ENCODE measurements at places on chromosomes 2 and 18.

- H3K27me3 ChIP-seq, result no peaks in the 10 kb centered on the region
- no peaks in the 10 kb centered on the region for H3K36me3 ChIP-seq
- DNase-seq, result peak; percentile 71
These were observed 20.0 kb downstream of the MERTK start for GRCh38 chr2:111918383-111918806.

DNA sequence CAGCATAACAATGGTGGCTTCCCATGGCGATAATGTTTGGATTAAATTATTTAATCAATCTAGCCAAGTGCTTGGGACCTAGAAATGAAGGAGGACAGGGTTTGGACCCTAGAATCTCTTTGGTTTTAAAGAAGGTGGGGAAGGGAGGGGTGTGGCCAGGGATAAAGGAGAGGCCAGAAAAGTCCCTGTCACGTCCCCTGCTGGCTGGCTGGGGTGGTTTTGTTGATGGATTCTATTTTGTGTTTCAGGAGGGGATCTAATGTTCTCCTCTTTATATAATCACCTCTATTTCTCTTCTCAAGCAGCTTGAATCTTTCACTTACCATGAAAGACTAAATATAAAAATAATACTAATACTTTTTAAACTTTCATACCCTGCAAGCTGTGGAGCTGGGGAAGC lies 52.6 kb upstream of the GALR1 start:
- DNase-seq, result no peak
- no peak overlapping the region for H3K27ac ChIP-seq

- no peak for DNase-seq
- H3K27me3 ChIP-seq, result no peaks in the 10 kb centered on the region
- H3K4me3 ChIP-seq, result no peak overlapping the region
- H3K27ac ChIP-seq, result no peak overlapping the region
These were observed 13.8 kb downstream of the BABAM2 start for GRCh38 chr2:27904405-27904665.

DNA sequence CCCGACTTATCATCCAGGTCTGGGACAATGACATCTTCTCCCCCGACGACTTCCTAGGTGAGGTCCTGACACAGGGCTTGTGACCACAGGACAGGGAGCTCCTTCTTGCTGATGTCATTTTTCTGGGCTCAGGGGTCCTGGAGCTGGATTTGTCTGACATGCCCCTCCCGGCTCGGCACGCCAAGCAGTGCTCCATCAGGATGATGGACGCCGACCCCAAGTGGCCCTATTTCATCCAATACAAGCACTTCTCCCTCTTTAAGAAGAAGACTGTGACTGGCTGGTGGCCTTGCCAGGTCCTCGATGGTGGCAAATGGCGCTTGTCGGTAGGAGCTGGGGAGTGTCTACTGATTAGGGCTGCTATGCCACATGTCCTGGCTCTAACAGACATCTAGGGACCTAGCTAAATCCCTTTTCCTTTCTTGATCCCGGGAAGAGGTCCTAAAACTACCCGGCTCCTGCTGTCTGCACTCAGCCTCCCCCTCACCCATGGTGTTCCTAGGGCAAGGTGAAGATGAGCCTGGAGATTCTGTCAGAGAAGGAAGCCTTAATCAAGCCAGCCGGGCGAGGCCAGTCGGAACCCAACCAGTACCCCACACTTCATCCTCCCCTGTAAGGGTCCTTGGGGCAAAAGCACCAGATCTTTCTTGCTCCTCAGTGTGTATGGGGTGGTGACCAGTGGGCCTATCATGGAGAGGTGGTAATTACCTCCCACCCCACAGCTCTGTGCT lies 36.7 kb downstream of the LMAN2L start:
- no peaks in the 10 kb centered on the region for H3K4me1 ChIP-seq
- H3K27me3 ChIP-seq, result 0 out of 2 replicates have a peak, but pooled peaks cover 7% of the 10 kb centered on the region

- no peaks in the 10 kb centered on the region for H3K36me3 ChIP-seq
- no peak overlapping the region for H3K4me3 ChIP-seq
- H3K27ac ChIP-seq, result no peak overlapping the region
These were observed 43.0 kb downstream of the NGEF start for GRCh38 chr2:232970051-232970450.

DNA sequence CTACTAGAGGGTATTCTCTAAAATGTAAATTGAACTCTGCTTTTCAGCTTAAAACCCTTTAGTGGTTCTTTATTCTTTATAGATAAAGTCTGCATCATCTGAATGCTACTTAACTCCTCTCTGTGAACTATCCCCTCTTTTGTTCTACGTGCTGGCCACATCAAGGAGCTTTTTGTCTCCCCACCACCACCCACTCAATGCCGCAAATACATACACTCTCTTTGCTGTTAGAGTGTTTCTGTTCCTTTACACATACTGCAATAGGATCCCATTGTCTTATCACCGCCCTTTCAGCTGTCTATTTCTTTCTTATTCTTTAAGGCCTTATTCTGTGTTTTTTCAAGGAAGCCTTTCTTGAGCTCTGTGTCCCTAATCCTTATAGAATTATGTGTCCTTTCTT lies 83.3 kb downstream of the EML4 start:
- H3K27me3 ChIP-seq, result no peaks in the 10 kb centered on the region
- no peaks in the 10 kb centered on the region for H3K4me1 ChIP-seq
- H3K36me3 ChIP-seq, result peaks cover 2% of the 10 kb centered on the region
- no peak overlapping the region for H3K27ac ChIP-seq
- DNase-seq, result no peak

DNA sequence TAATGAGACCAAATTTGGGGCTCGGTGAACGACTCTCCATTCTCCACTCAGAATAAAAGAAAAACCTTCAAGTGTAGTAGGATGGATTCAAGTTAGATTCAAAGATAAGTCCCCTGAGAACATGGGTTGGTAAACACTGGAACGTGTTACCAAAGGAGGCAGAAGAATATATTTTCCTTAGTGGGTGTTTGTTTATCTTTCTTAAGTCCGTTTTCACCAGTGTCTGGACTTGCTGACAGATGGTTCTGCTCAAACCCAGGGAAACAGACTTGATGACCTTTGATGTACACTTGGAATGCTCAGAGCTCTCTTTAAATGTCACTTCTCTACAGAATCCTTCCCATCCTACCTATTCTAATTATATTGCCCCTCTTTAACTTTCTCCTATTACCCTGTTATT lies 310.3 kb upstream of the ZNF521 start:
- H3K4me1 ChIP-seq, result no peaks in the 10 kb centered on the region
- DNase-seq, result no peak
- H3K27ac ChIP-seq, result no peak overlapping the region
- H3K36me3 ChIP-seq, result no peaks in the 10 kb centered on the region

DNA sequence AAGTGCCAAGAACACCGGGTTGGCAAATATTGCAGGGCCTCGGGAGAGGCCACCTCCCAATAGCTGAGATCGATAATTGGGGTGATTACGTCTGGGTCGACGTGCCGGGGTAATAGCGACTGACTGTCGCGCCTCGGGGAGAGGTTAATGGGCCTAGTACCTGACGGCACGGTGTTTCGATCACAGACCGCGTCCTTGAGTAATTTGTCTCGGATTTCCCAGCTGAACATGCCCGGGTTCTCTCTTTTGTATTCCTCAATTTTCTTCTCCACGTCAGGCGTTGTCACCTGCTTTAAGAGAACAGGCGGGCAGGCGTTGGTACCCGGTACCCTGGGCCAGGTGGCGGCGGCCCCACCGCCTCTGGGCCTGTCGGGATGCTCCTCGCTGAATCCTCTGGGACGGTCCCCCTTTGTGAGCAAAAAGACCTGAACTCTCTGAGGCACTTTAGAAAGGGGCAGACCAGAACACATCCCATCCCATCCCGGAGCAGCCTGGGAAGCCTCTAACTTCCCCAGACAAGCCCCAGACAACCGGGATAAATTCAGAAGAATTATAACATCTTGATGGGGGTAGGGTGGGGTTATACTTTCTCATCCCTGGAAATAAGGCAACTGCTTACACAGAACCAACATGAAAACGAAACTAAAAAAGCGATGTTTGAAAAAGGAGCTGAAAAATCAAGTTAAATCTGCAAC lies 3.3 kb downstream of the PAX3 start:
- H3K27me3 ChIP-seq, result peaks cover 52% of the 10 kb centered on the region
- no peaks in the 10 kb centered on the region for H3K4me1 ChIP-seq
- DNase-seq, result no peak
- no peak overlapping the region for H3K27ac ChIP-seq

DNA sequence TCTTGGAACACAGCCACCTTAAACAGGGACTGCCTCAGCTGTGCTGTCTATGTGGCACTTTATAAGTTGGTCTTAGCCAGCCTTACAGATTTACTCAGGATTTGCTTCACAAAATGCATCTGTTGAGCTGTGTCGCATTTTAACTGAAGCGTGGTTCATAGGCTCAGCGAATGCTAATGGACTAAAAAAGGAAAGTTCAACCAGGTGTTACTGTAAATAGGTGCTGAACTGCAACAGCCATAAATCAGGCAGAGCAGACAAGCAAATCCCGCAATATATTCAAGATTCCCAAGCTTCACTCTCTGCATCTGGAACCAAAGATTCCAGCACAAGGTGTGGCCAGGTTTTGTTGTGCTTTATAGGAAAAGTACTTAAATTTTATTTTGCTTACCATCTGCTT lies 130.0 kb downstream of the EPHA4 start:
- no peaks in the 10 kb centered on the region for H3K4me1 ChIP-seq
- no peak for DNase-seq
- H3K27ac ChIP-seq, result no peak overlapping the region
- H3K36me3 ChIP-seq, result no peaks in the 10 kb centered on the region
- no peaks in the 10 kb centered on the region for H3K27me3 ChIP-seq

- DNase-seq, result no peak
- H3K27me3 ChIP-seq, result no peaks in the 10 kb centered on the region
- peaks cover 7% of the 10 kb centered on the region for H3K36me3 ChIP-seq
- no peak overlapping the region for H3K27ac ChIP-seq
- no peaks in the 10 kb centered on the region for H3K4me1 ChIP-seq
These were observed 48.2 kb downstream of the ATP9B start for GRCh38 chr18:79117385-79117784.

DNA sequence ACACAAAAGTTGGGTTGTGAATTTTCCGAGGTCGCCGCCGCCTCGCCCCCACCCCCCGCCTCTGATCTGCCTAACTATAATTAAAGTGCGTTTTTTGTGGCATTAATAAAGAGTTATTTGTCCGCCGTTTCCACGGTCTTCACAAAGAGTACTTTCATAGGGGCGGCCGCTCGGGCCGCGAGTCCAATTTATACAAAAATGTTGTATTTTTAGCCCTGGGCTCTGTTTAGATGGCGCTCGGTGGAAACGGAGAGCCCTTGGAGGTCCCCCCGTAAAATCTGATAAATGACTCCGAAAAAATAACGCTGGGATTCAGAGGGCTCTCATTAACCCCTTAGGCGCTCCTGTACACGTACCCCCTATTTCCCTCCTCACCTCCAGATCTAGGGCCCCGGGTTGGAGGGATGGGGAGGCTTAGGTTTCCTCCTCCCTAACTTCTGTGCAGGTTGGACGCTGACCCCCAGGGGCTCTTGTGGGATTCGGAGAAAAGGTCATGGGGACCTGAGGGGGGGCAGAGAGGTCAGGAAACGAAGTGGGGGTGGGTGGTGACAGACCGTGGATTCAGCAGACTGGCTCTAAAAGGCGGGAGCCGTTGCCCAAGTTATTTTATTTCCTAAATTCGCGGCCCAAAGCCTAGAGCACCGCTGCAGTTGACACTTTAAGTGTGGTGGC lies 1.9 kb downstream of the CYP26B1 start:
- no peak overlapping the region for H3K27ac ChIP-seq
- H3K27me3 ChIP-seq, result peaks cover 43% of the 10 kb centered on the region
- H3K4me1 ChIP-seq, result no peaks in the 10 kb centered on the region
- no peak for DNase-seq
- no peak overlapping the region for H3K4me3 ChIP-seq
- H3K36me3 ChIP-seq, result no peaks in the 10 kb centered on the region

DNA sequence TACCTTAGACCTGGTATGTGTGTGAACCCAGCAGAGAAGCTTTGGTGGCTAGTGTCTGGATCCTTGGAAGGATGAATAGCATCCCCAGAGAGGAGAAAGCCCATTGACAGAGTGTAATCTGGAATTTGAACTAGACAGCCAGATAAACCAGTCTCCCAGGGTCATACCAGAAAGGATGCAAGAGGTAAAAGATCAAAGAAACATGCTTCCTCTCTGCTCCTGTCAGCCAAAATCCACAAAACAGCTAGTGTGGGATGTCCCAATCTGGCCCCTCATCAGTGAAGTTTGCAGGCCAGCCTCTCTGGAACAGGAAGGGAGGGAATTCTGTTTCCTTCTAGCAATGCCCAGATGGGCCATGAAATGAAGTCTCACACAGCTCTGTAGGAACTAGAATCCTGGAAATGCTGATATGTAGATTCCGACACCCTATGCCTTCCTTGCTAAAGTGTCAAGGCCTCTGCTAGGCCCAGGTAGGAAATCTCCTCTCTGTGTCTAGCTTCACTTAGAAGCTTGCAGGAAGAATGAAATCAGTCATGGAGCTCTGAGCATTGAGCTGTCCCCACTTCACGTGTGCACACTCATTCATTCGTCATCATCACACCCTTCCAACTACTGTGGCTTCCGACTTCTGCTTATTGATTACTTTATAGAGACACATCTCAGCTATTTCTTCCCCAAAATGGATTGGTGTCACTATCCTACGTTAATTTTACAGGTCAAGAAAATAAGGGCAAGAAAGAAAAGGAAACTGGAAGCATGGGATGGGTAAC lies 38.0 kb downstream of the EVA1A start:
- H3K4me3 ChIP-seq, result no peak overlapping the region
- no peak overlapping the region for H3K27ac ChIP-seq
- DNase-seq, result no peak
- H3K36me3 ChIP-seq, result no peaks in the 10 kb centered on the region
- no peaks in the 10 kb centered on the region for H3K27me3 ChIP-seq

DNA sequence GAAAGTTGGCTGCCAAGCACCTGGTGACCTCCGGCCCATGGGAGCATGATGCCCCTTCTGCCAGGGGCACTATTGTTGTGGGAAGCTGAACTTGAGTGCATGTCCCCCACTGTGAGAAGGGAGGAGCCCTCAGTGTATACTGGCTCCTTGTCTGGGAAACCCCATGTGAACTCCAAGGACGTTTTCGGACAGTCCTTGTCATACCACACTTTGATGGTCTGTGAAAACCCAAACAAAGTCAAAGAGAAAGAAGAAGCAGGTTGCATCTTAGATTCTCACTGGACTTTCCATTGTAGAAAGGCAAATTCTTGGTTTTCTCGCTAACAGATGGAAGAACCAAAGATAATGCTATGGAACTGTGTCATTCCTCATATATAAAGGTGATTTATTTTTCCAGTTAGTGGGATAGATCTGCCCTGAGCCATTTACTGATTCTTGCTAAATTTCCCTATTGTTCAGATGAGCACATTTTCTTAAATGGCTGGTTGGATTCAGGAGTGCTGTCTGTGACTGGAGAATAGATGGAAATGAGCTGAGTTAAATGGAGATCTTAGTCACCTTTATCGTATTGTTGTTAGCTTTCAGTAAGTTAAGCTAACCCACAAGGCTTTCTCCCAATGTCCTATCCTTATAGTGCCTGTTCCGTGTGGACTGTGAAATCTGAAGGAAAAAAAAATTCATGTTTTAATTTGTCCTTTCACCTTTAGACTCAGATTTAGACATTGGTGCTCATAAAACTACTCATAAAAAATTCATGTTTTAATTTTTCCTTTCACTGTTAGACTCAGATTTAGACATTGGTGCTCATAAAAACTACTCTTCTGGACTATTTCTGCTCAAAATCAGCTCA lies 166.6 kb downstream of the ACTR3 start:
- no peak overlapping the region for H3K27ac ChIP-seq
- no peak overlapping the region for H3K4me3 ChIP-seq
- no peaks in the 10 kb centered on the region for H3K36me3 ChIP-seq
- H3K27me3 ChIP-seq, result no peaks in the 10 kb centered on the region
- DNase-seq, result no peak
